ENCODE measurements at places on chromosomes 11 and 22.

DNA sequence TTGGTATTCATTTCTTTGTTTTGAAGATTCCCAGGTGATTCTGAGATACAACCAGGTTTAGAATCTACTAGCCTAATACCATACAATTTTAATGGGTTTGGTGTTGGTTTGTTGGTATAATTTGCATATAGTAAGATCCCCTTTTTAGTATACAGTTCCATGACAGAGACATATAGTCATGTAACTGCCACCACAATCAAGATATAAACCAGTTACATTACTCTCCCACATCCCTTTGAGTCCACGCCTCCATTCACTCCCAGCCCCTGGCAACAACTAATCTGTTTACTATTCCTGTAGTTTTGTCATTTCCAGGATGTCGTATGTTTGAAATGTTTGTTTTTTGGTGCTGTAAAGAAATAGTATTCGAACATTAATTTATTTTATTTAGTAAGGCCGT, 4.3 kb downstream of the ASRGL1 start:
- no peak for DNase-seq

DNA sequence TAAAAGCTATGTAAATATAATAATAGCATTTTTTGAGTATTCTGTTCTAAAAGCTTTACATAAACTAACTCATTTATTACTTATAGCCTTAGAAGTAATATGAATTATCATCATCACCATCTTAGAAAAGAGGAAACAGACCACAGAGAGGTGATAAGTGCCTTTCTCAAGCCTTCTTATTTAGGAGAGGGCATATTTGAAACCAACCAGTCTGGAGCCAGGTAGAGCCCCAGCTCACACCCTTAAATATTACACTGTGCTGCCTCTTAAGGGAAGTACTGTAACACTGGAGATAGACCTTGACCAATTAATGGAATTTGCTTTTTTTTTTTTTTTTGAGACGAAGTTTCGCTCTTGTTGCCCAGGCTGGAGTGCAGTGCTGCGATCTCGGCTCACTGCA, 2.3 kb downstream of the BCO2 start:
- no peak for DNase-seq

GRCh38 chr11:108913204-108913603, 248.3 kb downstream of the DDX10 start:
- DNase-seq = no peak

GRCh38 chr22:42966497-42966896, 48.5 kb downstream of the PACSIN2 start:
- DNase-seq = peak; percentile 55

DNA sequence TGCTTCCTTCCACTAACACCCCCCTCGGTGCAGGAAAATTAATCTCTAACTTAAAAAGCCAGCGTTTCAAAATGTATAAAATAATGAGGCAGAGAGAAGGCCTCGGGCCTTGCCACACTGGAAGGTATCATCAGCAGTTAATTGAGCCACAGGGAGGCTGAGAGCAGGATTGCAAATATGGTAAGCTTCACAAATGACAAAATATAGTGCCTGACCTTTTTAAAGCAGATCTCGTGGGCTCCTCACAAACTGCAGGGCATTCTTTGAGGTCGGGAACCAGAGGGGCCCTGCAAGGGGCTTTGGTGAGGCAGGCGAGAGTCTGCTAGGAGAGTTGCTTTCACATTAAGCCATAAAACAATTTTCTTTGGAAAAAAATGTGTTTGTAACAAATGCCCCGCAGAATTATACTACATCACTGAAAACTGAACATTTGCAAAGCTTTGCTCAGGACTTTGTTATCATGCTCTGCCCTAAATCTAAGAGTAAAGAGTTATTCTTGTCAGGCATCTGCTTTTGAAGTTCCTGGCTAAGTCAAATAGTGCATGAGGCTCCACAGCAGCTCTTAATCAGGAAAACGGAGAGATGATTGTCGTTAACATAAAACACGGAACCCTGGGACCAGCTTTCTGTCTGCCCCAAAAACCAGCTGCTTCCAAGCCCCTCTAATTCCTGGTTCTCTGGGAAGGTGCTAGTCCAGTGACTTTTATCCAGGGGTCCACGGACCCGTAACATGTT, 61.4 kb upstream of the SYT13 start:
- no peak for DNase-seq

- DNase-seq = peak; percentile 97
Observed at GRCh38 chr11:117239295-117239694, 6.8 kb downstream of the RNF214 start.

- DNase-seq = peak; percentile 57
Observed at GRCh38 chr22:17213976-17214375, 5.3 kb downstream of the ADA2 start.

DNA sequence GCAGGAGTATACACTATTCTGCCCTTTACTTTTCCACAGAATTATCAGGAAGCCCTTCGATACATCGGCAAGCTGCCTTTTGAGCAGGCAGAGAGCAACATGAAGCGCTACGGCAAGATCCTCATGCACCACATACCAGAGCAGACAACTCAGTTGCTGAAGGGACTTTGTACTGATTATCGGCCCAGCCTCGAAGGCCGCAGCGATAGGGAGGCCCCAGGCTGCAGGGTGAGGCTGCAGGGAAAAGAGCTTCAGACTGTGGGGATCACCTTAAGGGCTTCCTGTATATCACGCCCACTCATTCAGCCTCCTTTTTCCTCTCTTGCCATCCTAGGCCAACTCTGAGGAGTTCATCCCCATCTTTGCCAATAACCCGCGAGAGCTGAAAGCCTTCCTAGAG, 6.8 kb upstream of the HMBS start:
- DNase-seq = no peak

GRCh38 chr11:69700278-69701140, 3.3 kb downstream of the FGF19 start:
- peak; percentile 19 for DNase-seq

DNA sequence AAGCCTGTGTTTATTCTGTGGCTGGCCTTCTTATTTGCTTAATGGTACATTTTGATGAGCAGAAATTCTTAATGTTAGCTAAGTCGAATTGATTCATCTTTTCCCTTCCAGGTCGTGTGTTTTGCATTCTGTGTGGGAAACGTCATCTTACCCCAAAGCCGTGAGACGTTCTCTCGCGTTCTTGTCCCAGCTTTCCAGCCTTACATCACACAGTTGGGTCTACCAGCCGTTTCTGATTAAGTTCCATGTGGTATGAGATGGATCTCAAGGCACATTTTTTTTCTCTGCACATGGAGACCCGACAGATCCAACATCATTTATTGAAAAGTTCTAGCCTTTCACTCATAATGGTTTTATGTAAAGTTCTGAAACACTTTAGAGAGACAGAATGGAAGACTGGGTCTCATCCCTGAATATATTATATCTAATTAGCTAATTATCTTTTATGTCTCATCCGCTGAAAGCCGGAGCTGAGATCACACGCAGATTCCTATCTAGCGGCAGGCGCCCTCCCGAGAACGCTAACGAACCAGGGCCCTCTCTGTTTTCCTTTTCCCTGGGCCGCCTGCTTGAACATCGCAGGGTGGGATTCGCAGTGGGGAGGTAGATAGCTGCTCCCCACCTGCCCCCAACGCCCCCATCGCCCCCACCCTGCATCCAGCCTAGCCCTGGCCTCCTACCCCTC, 1162.2 kb downstream of the BRD1 start:
- peak; percentile 61 for DNase-seq
